Stimulated activated naive B cell treated with anti-CD40 and anti-IgM and Interleukin-4, amounts not matched to agents 10 μg/mL and 1 μg/mL and 100 μg/mL, for 72 hours (primary cell): ENCODE measurements at places on chromosomes 11 and 22.

DNA sequence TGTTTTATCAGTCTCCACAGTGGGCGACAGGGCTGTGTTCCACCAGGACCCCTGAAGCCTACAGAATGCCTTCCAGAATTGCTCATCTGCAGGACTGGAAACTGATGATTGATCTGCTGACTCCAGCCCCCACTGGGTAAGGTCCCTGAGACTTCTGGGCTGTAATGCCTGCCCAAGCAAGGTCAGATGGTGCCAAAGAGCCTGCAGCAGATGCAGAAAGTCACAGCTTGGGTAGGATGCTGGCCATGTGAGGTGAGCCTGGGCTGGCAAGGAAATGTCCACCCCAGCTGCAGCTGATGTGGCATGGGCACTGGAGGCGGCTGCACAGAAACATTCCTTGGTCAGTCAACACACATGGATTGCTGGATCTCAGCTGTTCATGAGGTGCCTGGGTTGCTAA, 30.9 kb downstream of the LRRC32 start:
- H3K4me1 ChIP-seq = peaks cover 72% of the 10 kb centered on the region
- H3K36me3 ChIP-seq = no peaks in the 10 kb centered on the region
- peaks cover 3% of the 10 kb centered on the region for H3K27me3 ChIP-seq
- no peak overlapping the region for H3K4me3 ChIP-seq

DNA sequence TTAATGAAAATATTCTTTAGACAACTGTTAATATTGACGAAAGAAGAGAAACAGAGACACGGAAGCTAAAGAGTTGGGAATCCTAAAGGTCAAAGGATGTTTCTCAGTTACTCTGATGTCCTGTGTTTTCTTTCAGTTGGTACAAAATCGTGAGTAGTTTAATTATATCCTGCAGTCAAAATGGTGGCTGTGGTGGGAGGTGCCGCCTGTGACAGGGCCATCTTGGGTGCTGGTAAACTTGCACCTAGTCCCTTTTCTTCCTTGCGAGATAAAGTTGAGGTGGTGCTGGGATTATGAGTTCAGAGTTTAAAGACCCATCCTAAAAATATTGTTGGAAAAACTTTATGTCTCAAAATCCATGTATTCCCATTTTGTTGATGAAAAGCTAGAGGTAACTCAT, 2.2 kb downstream of the CECR2 start:
- H3K36me3 ChIP-seq = no peaks in the 10 kb centered on the region
- H3K27me3 ChIP-seq = peaks cover 41% of the 10 kb centered on the region
- no peak overlapping the region for H3K27ac ChIP-seq
- no peak overlapping the region for H3K4me3 ChIP-seq
- peaks cover 21% of the 10 kb centered on the region for H3K4me1 ChIP-seq
- no peak for DNase-seq

GRCh38 chr11:108538022-108538424, 39.8 kb upstream of the POGLUT3 start:
- no peaks in the 10 kb centered on the region for H3K36me3 ChIP-seq
- no peak overlapping the region for H3K4me3 ChIP-seq
- H3K27ac ChIP-seq = no peak overlapping the region
- no peak for DNase-seq

DNA sequence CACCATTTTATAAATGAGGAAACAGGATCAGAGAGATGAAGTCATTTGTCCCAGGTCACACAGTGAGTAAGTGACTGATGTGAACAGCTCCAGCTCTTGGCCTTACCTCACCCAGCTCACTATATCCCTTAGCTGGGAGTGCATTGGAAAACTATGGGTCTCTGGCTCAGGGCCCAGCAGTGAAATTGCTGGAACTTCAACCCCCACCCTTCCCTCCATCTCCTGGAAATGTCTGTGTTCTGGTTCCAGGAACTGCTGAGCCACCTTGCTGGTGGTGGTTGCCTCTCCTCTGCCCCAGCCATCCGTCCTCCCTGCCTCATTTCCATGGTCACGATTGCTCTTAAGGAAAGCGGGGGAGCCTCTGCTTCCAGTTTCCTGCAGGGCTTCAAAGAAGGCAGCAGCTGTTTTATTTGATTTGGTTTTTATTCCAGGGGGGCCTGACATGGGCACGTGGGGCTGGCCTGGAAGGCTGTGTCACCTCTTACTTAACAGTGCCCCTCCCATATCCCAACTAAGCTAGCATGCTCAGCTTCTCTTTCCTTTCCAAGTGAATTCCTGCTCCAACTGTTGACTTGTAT, 46.2 kb upstream of the CSTF3 start:
- no peaks in the 10 kb centered on the region for H3K4me1 ChIP-seq
- no peak overlapping the region for H3K4me3 ChIP-seq
- H3K36me3 ChIP-seq = no peaks in the 10 kb centered on the region
- DNase-seq = no peak

- H3K4me1 ChIP-seq = peaks cover 6% of the 10 kb centered on the region
- H3K27ac ChIP-seq = no peak overlapping the region
- H3K27me3 ChIP-seq = no peaks in the 10 kb centered on the region
- H3K4me3 ChIP-seq = no peak overlapping the region
- peaks cover 9% of the 10 kb centered on the region for H3K36me3 ChIP-seq
Observed at GRCh38 chr22:40524392-40525249, 111.9 kb downstream of the MRTFA start.

DNA sequence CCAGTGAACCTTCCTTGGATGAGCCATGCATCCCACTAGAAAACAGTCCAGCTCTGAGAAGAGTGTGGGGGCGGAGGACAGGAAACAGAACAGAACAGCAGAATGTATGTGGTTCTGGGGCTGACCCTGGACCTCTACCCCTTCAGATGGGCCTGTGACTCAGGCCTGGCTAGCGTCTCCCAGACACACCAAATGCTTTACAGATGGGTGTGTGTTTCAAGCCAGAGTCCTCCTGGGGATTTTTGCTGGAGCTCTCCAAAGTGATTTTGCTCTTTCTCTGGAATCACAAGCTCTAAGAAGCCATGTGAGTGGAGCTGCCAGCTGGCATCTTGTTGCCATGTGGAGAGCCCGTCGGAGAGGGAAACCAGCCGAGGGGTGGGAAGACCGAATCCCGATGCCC, 13.2 kb upstream of the C1QTNF4 start:
- no peak for DNase-seq
- H3K4me3 ChIP-seq = no peak overlapping the region
- H3K36me3 ChIP-seq = no peaks in the 10 kb centered on the region
- H3K27me3 ChIP-seq = no peaks in the 10 kb centered on the region
- no peak overlapping the region for H3K27ac ChIP-seq

DNA sequence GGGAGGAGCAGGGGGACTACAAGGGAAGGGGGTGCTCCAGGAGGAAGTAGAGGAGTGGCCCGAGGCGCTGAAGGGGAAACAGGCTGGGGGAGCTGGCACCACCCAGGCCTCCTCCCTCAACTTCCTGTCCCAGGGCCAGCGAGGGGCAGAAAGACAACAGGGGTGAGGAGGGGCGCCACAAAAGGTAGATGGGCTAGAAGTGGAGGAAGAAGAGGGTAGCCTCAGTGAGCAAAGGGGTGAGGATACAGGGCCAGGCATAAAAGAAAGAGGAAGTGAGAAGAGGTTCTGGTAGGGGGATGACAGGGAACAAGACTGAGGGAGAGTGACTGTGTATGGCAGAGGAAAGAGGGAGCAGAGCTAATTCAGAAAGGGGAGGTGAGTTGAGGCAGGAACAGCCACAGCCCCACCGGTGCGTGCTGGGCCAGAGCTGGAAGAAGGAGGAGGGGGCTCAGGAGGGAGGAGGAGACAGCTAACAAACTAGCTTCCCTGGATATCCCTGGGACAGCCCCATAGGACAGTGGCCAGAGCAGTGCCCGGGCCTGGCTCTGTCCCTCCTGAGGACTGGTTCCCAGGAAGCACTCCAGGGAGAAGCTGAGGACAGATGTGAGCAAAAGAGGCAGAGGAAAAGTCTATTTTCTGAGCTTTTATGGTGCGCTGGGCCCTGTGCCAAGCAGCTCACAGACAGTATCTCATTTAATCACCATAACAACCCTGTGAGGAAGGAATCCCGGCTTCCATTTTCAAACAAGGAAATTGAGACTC, 8.5 kb downstream of the DCHS1 start:
- peak; percentile 35 for DNase-seq
- no peak overlapping the region for H3K4me3 ChIP-seq
- no peak overlapping the region for H3K27ac ChIP-seq
- no peaks in the 10 kb centered on the region for H3K36me3 ChIP-seq

DNA sequence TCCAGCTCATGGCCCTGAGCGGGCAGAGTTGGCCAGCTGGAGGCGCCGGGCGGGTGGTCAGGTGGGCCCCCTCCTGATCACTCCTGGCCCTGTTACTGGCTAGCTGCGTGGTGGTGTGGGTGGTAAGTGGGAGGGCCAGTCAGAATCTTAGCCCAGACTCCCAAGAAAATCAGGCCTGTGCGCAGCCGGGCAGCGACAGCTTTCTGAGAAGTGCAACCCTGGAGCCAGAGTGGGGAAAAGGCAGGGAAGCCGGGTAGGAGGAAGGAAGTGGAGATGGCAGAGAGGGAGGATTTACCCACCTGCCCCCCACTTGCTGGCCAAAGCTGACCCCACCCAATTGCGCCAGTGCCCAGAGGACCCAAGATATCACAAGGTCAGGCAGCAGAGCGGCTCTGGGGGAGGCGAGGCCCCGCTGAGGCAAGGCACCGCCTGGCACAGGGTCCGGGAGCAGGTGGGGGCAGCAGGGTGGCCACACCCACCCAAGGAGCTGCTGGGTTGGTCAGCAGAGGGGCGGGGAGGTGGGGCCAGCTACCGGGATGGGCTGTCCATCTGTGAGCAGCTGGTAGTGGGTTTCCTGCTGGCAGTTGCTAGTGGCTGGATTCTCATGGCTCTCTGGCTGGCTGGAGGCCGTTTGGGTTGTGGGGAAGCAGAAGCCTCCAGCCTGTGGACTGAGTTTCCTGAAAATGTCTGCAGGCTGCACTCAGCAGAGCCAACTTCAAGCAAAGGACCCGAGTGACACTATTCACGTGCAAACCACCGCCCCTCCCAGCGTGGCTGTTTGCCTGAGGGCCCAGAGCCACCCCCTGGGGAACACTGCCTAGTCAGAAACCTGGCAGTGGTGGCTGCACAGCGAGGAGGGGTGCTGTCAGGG, 196.4 kb downstream of the IGLL1 start:
- H3K4me3 ChIP-seq = no peak overlapping the region
- no peaks in the 10 kb centered on the region for H3K4me1 ChIP-seq
- H3K27me3 ChIP-seq = peaks cover 23% of the 10 kb centered on the region
- H3K27ac ChIP-seq = no peak overlapping the region
- H3K36me3 ChIP-seq = no peaks in the 10 kb centered on the region

DNA sequence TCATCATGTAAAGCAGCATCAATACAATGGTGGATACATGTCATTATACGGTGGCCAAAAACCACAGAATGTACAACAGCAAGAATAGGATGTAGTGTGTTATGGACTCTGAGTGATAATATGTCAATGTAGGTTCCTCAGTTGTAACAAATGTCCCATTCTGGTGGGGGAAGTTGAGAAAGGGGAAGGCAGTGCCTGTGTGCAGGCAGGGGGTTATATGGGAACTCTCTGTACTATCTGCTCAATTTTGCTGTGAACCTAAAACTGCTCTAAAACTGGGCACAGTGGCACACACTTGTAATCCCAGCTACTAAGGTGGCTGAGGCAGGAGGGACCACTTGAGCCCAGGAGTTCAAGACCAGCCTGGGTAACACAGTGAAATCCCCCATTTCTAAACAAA, 5.9 kb downstream of the CHKA start:
- no peak for DNase-seq
- H3K27ac ChIP-seq = no peak overlapping the region
- H3K36me3 ChIP-seq = peaks cover 14% of the 10 kb centered on the region
- H3K4me3 ChIP-seq = no peak overlapping the region

- H3K4me3 ChIP-seq = no peak overlapping the region
- peaks cover 2% of the 10 kb centered on the region for H3K36me3 ChIP-seq
- no peak for DNase-seq
- no peak overlapping the region for H3K27ac ChIP-seq
- H3K27me3 ChIP-seq = peaks cover 15% of the 10 kb centered on the region
Observed at GRCh38 chr11:58919980-58920379, 19.3 kb upstream of the GLYATL1 start.

DNA sequence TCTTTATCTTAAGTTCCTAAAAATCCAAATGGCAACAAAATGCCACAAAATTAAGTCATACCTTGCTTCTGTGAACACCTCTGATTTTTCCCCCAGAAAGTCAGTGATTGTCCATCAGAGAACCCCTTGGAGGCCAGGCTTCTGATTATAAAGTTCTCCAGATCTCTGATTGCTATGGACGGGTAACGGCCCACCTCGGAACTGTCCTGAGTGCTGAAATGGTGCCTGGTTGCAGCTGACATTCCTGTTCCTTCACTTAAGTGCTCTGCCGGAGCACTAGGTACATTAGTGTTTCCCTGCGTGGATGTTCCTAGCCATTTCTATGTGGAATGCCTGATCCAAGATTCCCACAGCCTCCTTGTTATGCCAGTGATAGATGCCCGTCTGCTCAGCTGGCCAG, 85.0 kb downstream of the CHST1 start:
- H3K27me3 ChIP-seq = peaks cover 35% of the 10 kb centered on the region
- DNase-seq = no peak
- H3K36me3 ChIP-seq = no peaks in the 10 kb centered on the region
- no peak overlapping the region for H3K4me3 ChIP-seq
- H3K27ac ChIP-seq = no peak overlapping the region

DNA sequence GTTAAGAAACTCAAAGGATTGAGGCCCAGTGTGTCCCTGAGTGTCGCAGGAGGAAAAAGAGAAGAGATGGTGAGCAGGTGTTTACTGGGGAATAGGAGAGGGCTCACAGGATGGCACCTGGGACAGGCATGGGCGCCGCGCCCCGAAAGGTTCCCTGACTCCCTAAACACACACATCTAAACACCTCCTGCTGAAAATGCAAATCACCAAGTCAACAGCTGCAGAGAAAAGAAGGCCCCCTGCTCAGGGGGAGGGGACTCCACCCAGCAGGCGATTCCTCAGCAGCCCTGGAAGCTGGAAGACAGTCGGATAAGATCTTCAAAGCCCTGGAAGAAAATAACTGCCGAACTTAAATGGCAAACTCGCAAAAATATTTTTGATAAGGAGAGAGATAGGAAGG, 377.2 kb downstream of the BRD1 start:
- peaks cover 22% of the 10 kb centered on the region for H3K4me1 ChIP-seq
- H3K36me3 ChIP-seq = no peaks in the 10 kb centered on the region
- DNase-seq = no peak
- H3K27me3 ChIP-seq = peaks cover 5% of the 10 kb centered on the region
- H3K27ac ChIP-seq = no peak overlapping the region

GRCh38 chr11:13963949-13964770, 1.6 kb downstream of the SPON1 start:
- H3K27ac ChIP-seq = no peak overlapping the region
- no peaks in the 10 kb centered on the region for H3K36me3 ChIP-seq
- H3K4me3 ChIP-seq = peak overlapping the region; percentile 55

DNA sequence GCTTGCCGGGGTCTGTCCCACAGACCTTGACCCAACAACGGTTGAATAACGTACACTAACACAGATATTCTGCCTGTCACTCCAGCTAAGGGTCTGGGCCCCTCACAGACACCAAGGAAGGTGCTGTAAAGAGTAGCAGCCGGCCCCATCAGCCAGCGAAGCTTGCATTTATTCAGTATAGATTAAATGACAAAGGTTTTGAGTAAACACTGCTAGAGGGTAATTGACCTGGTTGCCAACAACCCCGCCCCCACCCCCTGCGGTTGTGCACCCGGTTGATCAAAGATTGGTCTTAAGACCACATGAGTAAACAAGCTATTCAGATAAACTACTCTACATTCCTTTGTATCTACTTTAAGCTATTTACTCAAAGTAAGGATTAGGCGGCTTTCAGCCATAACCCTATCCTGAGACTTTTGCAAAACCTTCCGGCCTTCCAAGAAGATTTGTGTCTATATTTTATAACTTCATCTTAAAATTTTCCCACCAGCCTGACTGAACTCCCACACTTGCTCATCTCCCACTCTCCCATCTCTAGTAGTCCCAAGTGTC, 4.8 kb upstream of the CKAP5 start:
- no peak overlapping the region for H3K4me3 ChIP-seq
- no peaks in the 10 kb centered on the region for H3K27me3 ChIP-seq
- no peak overlapping the region for H3K27ac ChIP-seq

GRCh38 chr11:75534259-75535069, 8.7 kb upstream of the GDPD5 start:
- no peak overlapping the region for H3K27ac ChIP-seq
- peaks cover 18% of the 10 kb centered on the region for H3K27me3 ChIP-seq
- no peaks in the 10 kb centered on the region for H3K36me3 ChIP-seq
- no peak overlapping the region for H3K4me3 ChIP-seq
